ENCODE measurements at places on chromosomes 1 and 21.

GRCh38 chr1:112501810-112502641 is 6.7 kb upstream of the WNT2B start:
- peak; percentile 25 for DNase-seq

- no peak for DNase-seq
Observed at GRCh38 chr21:27371975-27372331, 405.1 kb upstream of the ADAMTS5 start.

- no peak for DNase-seq
Observed at GRCh38 chr21:41711416-41712007, 55.3 kb downstream of the RIPK4 start.

DNA sequence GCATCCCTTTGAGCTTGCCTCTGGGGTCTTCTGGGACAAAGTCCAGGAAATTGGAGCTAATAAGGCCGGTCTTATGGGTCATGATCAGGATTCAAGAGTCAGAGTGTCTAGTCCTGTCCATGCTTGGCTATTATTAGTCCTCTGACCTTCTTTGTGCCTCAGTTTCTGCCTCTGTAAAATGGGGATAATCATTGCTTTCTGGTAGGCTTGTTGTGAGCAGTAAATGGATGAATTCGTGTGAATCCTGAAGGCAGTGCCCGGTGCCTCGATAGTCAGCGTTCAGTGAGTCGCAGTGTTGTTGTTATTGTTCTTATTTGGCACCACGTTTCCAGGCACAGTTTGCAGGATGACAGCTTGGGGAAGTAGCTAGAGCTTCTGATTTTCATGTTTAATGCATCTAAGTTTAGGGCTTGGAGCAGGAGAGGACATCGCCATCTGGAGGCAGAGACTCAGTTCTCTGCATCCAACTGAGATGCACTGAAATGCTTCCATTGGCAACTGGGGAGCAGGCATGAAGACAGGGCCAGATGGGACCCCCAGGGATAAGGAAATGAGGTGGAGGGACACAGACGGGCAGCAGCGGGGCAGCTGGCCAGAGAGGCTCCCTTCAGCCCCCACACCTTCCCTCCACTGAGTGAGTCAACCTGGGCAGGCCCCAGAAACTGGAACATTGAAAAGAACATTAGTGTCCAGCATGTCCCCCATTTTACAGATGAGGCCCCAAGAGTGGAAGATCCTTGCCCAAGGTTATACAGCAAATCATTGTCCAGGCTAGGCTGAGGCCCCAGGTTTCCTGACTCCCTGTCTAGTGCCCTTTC is 160.3 kb downstream of the PTPRU start:
- no peak for DNase-seq

- DNase-seq: peak; percentile 18
Observed at GRCh38 chr1:214603819-214604252, 841 bp downstream of the CENPF start.

GRCh38 chr1:209504571-209504970 is 78.9 kb upstream of the CAMK1G start:
- DNase-seq: no peak

GRCh38 chr1:10852486-10852885 is 56.0 kb upstream of the CASZ1 start:
- DNase-seq: no peak

- DNase-seq: no peak
Observed at GRCh38 chr1:226489718-226490425, 58.7 kb upstream of the STUM start.

- DNase-seq: no peak
Observed at GRCh38 chr1:45647248-45648021, 23.6 kb upstream of the CCDC17 start.

GRCh38 chr21:37644636-37645035 is 271.6 kb downstream of the KCNJ6 start:
- no peak for DNase-seq

- DNase-seq: no peak
Observed at GRCh38 chr1:160883581-160884513, 1.1 kb downstream of the ITLN1 start.

GRCh38 chr1:19096036-19096833 is 113.8 kb downstream of the UBR4 start:
- no peak for DNase-seq

DNA sequence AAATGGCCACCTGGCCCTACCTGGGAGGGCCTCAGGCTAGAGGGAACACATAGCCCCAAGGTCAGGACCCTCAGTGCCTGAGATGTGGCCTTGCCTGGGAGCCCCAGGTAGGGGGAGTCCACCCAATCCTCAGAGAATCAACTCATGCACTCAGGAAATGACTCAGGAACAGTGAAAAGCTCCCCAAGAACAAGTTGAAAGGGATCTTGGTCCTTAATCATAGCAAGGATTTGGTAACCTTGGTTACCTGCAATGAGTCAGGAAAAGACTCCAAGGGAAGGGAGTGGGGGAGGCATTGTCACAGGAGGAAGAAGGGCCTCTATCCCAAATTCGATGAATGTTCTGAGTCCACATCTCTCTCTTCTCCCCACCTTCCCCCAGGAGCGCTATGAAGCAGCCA is 17.0 kb downstream of the MAP7D1 start:
- no peak for DNase-seq
